ENCODE measurements at places on chromosomes 11 and 22.

- DNase-seq: no peak
Observed at GRCh38 chr11:11146830-11147229, 206.2 kb downstream of the CSNK2A3 start.

DNA sequence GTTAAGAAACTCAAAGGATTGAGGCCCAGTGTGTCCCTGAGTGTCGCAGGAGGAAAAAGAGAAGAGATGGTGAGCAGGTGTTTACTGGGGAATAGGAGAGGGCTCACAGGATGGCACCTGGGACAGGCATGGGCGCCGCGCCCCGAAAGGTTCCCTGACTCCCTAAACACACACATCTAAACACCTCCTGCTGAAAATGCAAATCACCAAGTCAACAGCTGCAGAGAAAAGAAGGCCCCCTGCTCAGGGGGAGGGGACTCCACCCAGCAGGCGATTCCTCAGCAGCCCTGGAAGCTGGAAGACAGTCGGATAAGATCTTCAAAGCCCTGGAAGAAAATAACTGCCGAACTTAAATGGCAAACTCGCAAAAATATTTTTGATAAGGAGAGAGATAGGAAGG, 377.2 kb downstream of the BRD1 start:
- DNase-seq: no peak

DNA sequence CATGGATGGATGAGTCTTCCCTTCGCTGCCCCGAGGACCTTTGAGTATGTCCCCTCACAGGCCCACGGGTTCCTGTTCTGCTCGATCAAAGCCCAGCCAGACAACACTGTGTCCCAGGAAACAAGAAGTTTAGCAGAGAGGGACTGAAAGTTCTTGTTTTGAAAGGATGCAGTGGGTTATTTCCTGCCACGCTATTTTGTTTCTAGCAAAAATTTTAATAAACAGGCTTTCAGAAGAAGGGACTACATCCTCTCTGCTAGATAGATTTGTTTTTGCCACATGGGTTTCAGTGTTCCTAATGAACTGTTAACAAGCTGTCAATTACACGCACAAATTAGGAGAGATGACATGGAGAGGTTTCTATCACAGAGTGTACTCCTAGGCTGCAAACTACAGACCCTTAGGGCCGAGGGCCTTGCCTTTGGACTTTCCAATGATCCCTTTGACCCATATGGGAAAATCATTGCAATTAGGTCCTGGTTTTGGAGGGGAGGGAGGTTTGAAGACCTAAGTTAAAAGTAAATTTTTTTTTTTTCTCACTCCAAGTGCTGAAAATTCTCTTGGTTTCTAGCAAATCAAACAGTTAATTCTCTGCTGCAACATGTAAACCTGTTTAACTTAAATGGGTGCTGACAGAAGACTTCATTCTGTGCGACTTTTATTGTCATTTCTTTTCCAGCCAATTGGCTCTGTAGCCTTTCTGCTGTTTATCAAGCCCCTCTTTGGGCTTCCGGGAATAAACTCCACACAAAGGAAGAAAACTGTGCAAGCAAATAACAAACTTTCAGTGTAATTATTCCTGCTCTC, 81.4 kb downstream of the RCN1 start:
- DNase-seq: peak; percentile 25

GRCh38 chr11:75261902-75262361, 21.4 kb downstream of the TPBGL start:
- DNase-seq: no peak

- no peak for DNase-seq
Observed at GRCh38 chr11:107564877-107565218, 687 bp downstream of the ALKBH8 start.

DNA sequence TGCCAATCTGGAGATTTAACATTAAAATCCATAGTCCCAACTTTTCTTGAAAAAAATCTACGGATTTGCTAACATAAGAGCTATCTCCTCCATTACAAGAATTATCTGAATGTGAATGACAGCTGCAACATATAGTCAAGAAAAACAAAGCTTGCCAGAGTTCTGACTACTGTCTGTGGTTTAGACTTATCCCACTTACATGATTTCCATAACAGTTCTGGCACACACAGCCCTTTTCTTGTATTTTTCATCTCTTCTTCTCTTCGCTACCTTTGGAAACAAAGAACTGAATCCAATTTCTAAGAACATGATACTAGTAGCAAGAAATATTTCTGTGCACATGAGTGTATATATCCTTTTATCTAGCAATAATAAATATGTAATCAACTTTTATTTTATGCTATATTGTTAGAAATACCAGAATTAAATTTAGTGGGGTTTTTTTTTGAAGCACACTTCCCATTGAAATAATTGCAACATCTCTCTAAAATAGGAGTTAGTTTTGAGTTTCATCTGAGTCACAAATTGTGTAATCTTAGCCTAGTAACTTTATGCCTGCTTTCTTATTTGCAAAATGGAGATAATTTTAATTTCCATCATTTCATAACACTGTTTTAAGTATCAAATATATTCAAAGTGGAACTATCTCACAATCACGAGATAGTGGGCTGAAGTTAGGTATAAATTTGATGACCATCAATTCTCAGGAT, 1217.6 kb downstream of the JRKL start:
- no peak for DNase-seq

DNA sequence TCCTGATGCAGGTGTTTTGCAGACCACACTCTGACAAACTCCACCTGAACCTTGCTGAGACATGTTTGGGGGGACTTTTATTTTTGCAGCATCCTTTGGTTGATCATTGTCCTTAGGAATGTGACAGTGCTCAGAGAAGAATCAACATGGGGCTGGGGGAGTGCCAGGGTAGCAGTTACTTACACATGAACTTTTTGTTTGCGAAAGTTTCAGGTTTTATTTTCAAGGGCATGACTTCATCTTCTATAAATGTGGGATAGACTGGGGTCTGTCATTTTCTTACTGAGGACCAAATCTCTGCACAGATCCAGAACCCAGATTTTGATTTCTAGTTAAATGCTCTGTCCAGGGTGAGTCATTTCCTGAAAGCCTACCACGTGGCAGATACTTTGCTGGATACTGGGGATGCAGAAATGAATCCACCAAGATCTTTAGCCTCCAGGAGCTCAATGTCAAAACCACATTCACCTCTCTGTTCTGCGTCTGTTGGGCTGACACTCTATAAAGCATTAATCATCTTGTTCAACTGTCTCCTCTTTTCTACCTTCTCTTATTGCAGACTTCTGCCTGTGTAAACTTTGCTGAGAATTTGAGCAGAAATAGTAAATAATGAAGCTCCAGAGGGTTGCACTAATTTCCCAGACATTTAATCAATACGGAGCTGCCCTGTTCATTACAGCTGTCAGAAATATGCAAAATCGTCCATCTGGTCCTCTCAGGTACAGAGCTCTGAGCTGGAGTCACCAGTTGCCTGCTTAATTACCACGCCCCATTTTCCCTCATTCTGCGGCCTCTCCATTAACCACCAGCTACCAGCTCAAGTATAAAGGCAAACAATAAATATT, 387.9 kb downstream of the MIAT start:
- no peak for DNase-seq

DNA sequence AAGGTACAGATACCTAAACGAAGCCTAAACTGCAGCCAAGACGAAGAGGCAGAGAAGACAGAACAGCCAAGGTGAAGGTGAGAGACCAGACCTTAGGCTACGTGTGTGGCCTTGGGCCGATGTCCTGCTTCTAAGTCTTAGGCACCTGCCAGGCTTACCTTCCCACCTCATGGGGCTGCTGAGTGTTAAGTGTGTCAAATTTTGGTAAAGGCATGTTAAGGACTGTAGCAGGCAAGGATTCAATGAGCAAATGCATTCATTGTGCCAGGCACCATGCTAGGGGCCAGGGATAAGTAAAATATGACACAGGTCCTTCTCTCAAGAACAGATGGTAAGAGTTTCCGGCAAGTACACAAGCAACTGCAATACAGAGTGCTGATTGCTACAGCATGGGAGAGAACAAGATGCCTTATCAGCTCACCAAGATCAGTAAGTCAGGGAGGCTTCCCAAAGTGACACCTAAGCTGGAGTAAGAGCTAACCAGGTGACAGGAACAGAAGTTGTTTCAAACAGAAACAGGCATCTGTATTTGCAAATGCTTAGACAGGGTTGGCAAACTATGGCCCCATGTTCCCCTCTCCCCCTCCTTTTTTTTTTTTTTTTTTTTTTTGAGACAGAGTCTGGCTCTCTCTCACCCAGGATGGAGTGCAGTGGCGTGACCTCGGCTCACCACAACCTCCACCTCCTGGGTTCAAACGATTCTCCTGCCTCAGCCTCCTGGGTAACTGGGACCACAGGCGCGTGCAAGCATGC, 46.7 kb downstream of the CLTCL1 start:
- peak; percentile 22 for DNase-seq

GRCh38 chr11:94574193-94574961, 7.2 kb downstream of the PIWIL4 start:
- DNase-seq: no peak

GRCh38 chr11:70020336-70021214, 57.5 kb upstream of the ANO1 start:
- no peak for DNase-seq

DNA sequence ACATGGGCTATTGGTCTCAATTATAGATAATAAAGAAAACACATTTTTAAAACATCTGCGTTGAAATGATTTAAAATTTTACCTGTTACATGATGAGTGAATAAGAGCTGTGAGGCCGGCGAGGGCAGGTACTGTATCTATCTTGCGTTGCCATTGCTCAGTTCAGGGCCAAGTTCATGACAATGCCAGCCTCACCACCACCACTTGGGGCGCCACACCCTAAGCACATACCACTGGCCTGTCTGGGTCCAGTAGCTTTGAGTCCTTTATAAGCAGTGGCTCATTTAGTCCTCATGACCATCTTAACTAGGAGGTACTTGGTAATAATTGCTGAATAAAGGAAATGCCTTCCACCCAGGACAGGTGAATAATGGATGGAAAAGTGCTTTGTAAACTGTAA, 14.5 kb upstream of the MB start:
- DNase-seq: peak; percentile 26

- DNase-seq: no peak
Observed at GRCh38 chr11:87432022-87432421, 394.3 kb downstream of the TMEM135 start.
